ENCODE measurements at places on chromosomes 6 and 20. TPM values are rescaled to one million over a fixed set of nuclear protein-coding genes. Genes with fewer than 3 reads are reported as not detected.
A peak's percentile ranks its signal among the peaks of the same experiment; 100 is the strongest.

The CSNK2A1 gene
- 63.7 TPM for total RNA-seq

- DNase-seq = no peak
Observed at GRCh38 chr20:34305333-34306230, 2.4 kb upstream of the AHCY start.

GRCh38 chr6:151323791-151324487 lies 67.4 kb downstream of the ZBTB2 start:
- DNase-seq = peak; percentile 97

DNA sequence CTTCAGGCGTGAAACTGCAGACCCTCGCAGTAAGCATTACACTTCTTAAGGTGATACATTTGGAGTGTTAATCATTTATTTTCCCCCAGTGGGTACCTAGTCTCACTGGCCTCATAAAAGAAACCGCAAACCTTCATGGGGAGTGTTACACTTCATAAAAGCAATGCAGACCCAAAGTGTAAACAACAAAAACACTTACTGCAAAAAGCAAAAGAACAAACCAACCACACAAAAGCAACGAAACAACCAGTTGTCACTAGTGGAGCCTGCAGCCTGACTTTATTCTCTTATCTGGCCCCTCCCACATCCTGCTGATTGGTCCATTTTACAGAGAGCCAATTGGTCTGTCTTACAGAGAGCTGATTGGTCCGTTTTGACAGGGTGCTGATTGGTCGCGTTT lies 23.8 kb downstream of the LY86 start:
- DNase-seq = no peak
